ENCODE measurements at places on chromosomes 1 and 21. TPM values are rescaled to one million over a fixed set of nuclear protein-coding genes. Genes with fewer than 3 reads are reported as not detected.
A peak's percentile ranks its signal among the peaks of the same experiment; 100 is the strongest.

GRCh38 chr1:240149484-240150094 is 57.9 kb downstream of the FMN2 start:
- peak; percentile 71 for DNase-seq

GRCh38 chr1:82399093-82399492 is 598.4 kb downstream of the ADGRL2 start:
- peak; percentile 74 for DNase-seq

DNA sequence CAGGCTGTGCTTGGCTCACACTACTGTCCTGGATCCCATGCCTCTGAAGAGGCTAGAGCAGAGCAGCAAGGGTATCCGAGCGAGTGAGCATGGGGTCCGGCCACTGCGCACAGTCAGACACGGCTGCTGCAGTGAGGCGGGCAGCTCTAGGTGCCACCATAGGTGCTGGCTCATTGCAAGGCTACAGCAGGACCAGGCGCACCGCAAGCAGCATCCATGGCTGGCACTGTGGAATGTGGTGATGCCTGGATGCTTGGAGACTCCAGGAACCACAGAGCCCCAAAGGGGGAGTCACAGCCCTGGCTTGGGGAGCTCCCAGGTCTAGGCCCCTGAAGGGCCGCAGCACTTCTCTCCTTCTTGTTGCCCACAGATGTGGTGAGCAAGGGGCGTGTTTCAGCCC is 47.2 kb downstream of the ATP6V1G3 start:
- no peak for DNase-seq

- DNase-seq: no peak
These were observed 49.0 kb downstream of the ABCA4 start for GRCh38 chr1:94071976-94072375.

DNA sequence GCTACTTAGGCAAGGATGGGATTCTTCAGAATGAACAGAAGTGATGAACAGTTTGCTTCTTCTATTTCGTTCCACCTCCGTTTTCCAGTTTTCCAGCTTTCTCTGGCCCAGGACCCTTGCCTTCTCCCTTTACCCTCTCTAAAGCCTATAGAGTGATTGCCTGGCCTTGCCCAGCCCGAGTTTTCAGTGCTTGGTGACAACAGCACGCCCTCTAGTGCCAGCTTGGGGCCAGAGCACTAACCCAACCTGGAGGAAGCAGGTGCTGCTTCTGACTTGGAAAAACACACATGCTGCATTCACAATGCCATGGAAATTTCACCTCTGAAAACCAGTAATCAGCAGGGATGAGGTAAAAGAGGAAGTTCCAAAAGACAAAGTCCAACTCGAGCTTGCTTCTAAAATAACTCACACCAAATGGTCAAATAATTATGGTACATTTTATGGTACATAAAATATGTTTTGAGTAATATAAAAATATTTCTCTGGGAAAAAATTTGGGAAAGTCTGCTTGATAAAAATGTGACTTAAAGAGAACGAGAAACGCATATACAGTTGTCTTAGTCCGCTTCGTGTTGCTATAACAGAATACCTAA is 26.1 kb downstream of the UBE2T start:
- peak; percentile 76 for DNase-seq

DNA sequence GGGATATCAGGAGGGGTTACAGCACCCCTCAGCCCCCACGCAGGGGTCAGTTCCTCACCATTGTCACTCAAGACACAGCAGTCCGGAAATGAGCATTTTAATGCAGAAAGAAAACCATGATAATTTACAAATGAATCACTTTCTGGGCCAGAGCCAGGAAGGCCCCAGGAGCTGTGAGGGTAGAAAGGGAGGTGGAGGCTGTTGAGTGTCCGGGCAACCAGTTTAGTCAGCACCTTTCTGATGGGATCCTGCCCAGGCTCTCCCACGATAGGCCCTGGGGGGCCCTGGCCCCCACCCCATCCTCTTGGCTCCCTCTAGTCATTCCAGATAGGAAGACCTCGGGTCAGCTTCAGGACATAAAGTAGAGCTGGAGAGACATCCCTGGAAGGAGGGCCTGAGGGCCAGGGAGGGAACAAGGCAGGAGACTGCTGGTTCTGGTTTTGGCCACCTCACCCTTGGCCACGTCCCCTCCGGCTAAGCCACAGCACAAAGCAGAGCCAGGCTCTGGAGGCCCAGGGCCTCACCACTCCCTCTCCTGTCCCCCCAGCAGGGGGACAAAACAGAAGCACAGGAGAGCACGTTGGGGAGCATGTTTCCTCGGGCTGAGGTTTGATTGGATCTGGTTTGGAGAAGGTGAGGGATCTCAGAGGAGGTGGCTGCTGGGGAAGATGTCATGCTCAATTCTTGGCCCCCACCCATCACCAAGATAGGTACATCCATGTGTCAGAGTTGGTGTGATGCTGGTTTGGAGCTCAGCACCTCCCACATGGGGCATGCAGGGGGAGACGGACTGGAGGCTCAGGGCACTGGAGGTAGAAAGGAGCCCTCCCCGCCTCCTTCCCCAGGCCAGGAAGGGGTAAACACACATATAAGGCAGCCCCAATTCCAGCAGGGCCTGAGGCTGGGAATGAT is 20.6 kb downstream of the ETNK2 start:
- peak; percentile 92 for DNase-seq

GRCh38 chr1:161439280-161440232 is 65.7 kb upstream of the FCGR2A start:
- peak; percentile 30 for DNase-seq

DNA sequence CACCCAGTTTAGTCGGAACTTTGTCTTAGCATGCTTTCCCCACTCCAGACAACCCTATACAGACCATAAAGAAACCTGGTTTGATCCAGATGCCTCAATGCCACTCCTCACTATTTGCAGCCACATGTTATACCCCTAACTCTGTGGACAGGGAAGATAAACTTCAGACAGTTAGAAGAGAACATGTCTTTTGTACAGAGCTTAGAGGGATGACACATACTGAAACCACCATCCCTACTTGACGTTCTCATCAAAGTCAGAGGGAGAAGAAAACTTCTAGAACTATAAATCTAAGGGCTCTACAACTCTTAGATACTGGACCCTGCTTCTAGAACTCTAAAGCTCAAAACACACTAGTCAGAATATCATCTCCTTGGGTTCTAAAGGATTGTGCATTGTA is 3.7 kb downstream of the SYT6 start:
- no peak for DNase-seq

GRCh38 chr1:208113011-208113410 is 131.2 kb downstream of the PLXNA2 start:
- no peak for DNase-seq

DNA sequence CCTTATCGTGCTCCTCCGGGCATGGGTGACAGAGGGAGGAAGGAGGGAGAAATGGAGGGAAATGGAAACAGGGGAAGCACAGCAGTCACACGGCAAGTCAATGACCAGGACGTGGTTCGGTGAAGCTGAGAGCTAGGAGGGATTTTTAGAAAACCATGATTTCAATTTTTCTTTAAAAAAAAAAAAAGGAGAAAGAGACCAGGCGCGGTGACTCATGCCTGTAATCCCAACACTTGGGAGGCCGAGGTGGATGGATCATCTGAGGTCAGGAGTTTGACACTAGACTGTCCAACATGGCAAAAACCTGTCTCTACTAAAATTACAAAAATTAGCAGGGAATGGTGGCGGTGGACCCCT is 776 bp upstream of the TNFRSF9 start:
- no peak for DNase-seq

GRCh38 chr1:87111659-87112371 is 197.4 kb downstream of the HS2ST1 start:
- peak; percentile 62 for DNase-seq

DNA sequence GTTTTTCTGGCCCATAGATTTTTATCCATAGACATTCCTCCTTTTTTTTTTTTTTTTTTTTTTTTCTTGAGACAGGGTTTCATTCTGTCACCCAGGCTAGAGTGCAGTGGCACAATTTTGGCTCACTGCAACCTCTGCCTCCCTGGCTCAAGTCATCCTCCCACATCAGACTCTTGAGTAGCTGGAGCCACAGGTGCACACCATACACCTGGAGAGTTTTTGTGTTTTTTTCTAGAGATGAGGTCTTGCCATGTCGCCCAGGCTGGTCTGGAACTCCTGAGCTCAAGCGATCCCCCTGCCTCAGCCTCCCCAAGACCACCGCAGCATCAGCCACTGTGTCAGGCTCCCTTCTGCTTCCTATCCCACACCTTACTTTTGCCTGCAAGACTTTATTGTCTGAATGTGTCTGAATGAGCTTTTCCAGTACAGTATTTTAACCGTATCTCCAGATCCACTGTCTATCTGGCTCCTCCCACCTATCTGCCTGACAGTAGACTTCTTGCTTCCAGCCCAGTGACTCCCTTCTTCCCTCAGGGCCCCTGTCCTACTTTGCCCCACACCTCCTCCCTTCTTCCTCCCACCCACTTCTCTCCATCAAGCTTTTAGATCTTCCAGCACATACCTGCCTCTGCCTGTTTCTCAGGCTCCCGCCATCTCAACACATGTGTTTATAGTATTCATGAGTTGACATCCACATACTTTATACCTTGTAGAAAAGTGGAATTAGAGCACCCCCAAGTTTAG is 6.1 kb downstream of the C1orf21 start:
- DNase-seq: no peak

DNA sequence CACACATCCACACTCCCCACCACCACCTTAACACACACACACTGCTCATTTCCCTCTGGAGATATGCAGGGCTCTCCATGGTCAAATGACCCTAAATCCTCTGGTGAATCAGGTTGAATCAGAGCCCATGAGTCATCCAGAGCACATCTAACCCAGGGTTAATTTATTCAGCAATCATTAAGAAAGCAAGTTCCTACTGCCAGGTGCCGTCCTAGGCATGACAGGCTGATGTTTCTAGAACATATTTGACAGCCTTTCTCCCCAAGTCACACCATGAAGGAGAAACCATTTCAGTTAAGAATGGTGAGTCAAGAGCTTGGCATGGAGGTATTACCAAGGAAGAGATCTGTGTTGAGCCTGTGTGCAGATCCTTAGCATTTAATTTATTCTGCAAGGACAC is 194.3 kb upstream of the CAMK1G start:
- peak; percentile 76 for DNase-seq

GRCh38 chr1:57378534-57378933 is 45.3 kb downstream of the DAB1 start:
- no peak for DNase-seq

GRCh38 chr1:104706631-104707147 is 957.0 kb downstream of the AMY1C start:
- DNase-seq: peak; percentile 1

GRCh38 chr1:202075389-202075788 is 47.3 kb upstream of the GPR37L1 start:
- DNase-seq: no peak

GRCh38 chr1:234069760-234070159 is 165.3 kb downstream of the SLC35F3 start:
- DNase-seq: no peak

- DNase-seq: no peak
These were observed 12.7 kb downstream of the SIPA1L2 start for GRCh38 chr1:232617237-232617636.

- no peak for DNase-seq
These were observed 5.6 kb downstream of the SLC5A9 start for GRCh38 chr1:48228156-48228555.

- peak; percentile 73 for DNase-seq
These were observed 19.3 kb downstream of the RSBN1 start for GRCh38 chr1:113792986-113793385.

DNA sequence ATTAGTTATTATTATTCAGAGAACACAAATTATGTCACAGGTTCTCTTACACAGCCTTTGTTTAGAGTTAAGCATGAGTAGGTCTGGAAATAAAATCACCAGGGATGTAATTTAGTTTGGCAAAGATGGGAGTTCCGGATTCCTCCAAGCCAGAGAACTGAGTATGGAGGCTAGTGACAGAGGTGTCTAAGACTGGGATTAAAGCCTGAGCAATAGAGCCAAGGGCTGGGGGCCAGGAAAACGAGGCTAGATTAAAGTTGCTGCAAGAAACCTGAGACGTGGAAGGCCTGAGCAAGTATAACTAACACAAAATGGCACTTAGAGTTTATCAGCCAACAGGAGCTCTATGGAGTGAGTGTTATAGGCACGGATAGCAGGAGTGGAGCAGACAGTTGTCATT is 381.6 kb downstream of the SRGAP2C start:
- peak; percentile 89 for DNase-seq

DNA sequence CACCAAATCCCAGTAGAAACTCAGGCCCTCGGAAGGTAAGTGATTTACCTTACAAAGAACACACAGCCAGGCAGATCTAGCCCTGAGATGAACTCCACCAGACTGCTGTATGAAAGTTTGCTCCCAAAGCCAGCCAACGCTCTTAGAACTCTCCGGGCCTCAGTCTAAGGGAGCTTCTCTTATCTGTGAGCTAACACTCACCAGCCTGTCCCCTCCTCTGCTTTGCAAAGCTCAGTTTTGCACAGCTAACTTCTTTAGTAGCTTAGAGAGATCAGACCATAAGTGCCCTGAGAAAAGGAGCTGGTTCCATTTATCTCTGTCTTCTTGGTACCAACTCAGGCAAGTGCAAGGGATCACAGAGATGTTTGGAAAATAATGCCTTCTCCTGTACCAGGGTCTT is 195.8 kb upstream of the JUN start:
- no peak for DNase-seq

DNA sequence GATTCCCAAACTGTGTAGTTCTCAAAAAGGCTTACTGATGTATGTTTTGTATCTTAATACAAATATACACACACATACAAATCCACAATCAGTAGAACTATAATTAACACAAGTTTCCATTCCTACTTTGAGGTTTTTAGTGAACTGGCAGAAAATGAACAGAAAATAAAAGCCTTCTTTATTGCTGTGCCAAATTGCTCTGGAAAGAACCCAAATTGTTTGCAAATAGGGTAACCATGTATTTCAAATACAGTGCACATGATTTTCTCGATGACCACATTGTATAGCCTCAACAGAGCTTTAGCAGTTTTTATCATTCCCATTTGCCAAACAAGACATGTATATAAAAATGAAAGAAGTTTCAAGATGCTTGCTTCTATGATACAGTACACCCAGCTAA is 173.3 kb downstream of the COL24A1 start:
- no peak for DNase-seq

The SPOCD1 gene
- total RNA-seq: 37.2 TPM

The RNU1-1 gene
- total RNA-seq: 2,882 TPM

The CITED4 gene
- 3.6 TPM for total RNA-seq

The CNIH3 gene
- 72.4 TPM for total RNA-seq

The WNT3A gene
- total RNA-seq: not detected

The IFI16 gene
- total RNA-seq: 202 TPM

The NBPF11 gene
- total RNA-seq: 4.2 TPM

The DIPK1A gene
- 17.1 TPM for total RNA-seq

The VWA5B1 gene
- not detected for total RNA-seq

The RGS2 gene
- 61.5 TPM for total RNA-seq

The EPRS1 gene
- 269 TPM for total RNA-seq

The PADI2 gene
- total RNA-seq: 0.09 TPM

The BACE2 gene
- total RNA-seq: 127 TPM

The C1orf56 gene
- 0.82 TPM for total RNA-seq

The PBX1 gene
- total RNA-seq: 95.6 TPM

The LRRN2 gene
- not detected for total RNA-seq

The SFN gene
- not detected for total RNA-seq

The SPATA21 gene
- total RNA-seq: not detected

The CA6 gene
- not detected for total RNA-seq
